ENCODE measurements at places on chromosomes 7 and 10.

DNA sequence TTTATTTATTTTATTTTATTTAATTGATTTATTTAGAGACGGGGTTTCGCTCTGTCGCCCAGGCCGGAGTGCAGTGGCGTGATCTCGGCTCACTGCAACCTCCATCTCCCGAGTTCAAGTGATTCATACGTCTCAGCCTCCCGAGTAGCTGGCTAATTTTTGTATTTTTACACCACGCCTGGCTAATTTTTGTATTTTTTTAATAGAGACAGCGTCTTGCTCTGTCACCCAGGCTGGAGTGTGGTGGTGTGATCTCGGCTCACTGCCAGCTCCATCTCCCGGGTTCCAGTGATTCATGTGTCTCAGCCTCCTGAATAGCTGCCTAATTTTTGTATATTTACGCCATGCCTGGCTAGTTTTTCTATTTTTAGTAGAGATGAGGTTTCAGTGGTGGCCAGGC is 34.2 kb downstream of the AP5Z1 start:
- DNase-seq, result no peak

GRCh38 chr7:66615699-66616098 is 13.0 kb upstream of the KCTD7 start:
- DNase-seq, result no peak

DNA sequence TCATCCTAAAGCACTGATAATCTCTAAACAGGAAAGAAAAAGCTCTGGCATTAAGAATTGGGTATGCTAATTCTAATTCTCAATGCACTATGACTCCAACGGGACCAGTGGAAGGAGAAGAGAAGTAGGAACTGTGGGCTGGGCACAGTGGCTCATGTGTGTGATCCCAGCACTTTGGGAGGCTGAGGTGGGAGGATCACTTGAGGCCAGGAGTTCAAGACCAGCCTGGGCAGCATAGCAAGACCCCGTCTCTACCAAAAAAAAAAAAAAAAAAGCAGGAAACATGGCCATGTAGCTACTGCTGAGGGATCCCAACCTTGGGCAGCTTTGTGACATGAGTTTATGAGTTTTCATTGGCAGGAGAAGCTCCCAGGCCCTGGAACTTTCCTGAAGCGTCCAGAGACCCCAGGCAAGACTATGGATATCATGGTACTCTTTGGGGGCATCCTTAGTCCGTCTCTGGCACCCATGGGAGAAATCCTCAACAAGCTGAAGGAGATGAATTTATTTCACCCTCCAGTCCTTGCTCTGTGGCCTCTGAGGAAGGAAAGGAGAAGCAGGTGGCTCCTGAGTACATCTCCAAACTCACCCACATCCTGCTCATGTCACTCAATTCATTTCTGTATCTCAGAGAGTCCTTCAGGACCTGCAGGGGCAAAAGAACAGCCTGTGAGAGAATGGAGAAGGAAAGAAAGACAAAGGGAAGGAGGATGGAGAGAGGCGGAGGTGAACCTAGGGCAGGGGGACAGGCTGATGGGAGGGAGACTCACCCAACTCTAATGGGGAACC is 99.5 kb downstream of the SPDYE5 start:
- no peak for DNase-seq

DNA sequence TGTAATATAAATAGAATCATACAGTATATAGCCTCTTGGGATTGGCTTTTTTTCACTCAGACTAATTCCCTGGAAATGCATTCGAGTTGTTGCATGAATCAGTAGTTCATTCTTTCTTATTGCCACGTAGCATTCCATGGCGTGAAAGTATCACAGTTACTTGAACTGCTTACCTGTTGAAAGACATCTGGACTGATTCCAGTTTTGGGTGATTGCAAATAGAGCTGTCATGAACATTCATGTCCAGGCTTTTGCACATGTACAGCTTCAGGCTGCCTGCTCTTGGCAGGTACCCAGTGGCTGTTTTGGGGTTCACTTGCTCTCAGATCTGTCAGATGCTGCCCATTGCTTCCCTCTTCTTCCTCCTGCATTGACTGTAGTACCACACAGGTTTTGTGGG is 54.9 kb downstream of the LRGUK start:
- no peak for DNase-seq

- DNase-seq, result no peak
Observed at GRCh38 chr10:125063256-125063925, 97.0 kb downstream of the CTBP2 start.

GRCh38 chr10:123500110-123500509 is 166.0 kb upstream of the GPR26 start:
- no peak for DNase-seq

DNA sequence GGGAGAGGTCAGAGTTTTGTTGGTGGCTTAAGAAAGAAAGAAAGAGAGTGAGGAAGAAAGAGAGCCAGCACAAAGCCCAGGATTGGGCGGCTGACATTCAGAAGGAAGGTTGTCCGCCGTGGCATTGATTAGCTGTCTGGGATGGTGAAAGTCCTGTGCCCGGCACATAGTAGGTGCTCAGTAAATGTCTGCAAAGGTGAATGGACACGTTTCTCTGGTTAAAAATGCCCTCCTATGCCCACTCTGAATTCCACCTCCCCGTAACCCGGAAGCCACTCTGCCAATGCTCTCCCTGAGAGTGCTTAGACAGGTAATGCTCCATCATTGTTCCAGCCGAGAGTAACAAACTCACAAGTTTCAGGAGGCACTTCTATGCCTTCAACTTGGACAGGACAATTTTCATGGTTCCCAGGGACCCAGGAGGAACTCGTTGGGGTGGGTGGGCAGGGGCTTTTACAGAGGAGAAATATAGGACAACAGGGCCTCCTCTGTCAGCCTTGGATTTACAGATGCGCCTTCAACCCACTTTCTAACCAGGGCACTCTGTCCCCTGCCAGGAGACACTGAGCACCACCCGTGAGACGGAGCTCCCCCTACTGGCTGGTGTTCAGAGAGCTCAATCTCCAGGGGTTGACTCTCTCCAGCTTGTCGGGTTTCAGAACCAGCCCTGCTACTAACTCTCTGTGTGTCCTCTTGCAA is 411.5 kb upstream of the ZMIZ1 start:
- no peak for DNase-seq

DNA sequence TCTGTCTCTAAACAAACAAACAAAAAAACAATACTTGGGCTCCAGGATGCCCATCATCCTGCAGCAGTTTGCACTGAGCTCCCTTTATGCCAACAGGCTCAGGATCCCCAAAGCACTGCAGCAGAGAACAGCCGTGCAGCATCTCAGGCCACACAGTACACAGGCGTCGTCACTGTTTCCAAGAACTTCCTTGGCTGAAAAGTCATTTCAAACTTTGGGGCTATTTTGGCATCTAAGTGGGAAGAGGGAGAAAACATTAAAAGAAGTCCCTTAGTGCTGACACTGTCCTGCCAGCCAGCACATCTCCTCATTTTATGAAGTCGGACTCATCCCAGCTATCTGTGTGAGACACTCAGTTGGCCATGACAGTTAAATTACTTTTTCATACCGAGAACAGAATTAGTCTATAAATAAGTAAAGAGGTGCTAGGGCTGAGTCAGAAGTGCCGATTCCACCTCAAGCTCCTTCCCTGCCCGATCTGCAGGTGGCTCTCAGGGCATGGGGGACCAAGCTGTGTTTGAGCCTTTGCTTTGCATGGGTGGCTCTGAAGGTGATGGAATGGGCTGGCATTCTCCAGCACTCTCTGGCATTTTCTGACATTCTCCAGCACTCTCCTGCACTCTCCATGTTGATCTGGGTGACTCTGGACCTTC is 68.5 kb downstream of the PTPRN2 start:
- DNase-seq, result no peak

DNA sequence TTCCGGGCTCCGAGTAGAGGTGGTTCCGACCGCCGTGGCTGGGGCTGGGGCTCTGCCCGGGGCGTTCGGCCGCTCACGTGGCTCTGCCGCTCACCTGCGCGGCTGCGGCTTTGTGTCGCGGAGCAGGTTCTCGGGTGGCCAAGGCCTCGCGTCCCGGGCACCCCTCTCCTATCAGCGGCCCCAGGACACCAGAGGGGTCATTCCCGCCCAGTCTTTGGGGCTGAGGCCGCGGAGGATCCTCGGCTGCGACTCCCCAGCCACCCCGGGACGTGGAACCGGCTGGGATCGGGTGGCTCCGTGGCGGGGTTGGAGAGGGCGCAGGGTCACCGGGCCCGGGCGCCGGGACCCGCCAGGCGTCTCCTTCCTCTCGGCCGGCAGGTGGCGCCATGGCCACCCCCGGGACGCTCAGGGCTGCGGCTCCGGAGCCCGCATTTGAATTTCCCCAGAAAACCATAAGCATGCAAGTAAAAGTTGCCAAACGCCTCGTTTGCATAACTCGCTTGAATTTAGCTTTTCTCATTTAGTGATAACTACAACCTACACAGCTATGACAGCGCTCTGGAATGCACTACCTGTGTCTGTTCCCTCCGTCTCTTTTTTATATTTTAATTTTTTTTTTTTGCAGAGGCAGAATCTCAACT is 1.2 kb downstream of the COL26A1 start:
- DNase-seq, result no peak

- no peak for DNase-seq
Observed at GRCh38 chr10:106712988-106713387, 451.5 kb downstream of the SORCS1 start.

DNA sequence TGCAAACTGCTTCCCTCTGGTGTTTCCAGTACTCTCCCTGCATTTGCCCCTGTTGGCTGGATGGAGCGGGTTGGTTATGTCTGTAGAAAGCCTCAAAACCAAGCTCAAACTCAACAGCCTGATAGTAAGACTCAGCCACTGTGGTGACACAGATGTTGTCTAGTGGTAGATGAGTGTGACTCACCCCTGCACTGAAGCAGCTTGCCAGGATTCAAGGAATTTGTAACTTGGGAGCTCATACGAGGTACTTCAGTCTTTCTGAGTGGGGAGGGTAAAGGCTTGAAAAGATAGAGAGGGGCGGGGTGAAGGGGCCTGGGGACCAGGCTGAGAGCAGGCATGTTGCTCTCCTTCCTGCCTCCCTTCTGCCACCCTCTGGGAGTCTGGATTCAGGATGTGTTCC is 22.9 kb upstream of the AQP1 start:
- peak; percentile 68 for DNase-seq

Measured in non-pigmented ciliary epithelial cell (primary cell).